Mesenteric fat pad (tissue), 1 donor: ENCODE measurements at places on chromosomes 7 and 10. TPM values are rescaled to one million over a fixed set of nuclear protein-coding genes. Genes with fewer than 3 reads are reported as not detected.

GRCh38 chr10:52818019-52818418, 45.4 kb upstream of the MBL2 start:
- no peak for DNase-seq

- DNase-seq = no peak
These were observed 49.7 kb upstream of the NRF1 start for GRCh38 chr7:129561677-129562359.

DNA sequence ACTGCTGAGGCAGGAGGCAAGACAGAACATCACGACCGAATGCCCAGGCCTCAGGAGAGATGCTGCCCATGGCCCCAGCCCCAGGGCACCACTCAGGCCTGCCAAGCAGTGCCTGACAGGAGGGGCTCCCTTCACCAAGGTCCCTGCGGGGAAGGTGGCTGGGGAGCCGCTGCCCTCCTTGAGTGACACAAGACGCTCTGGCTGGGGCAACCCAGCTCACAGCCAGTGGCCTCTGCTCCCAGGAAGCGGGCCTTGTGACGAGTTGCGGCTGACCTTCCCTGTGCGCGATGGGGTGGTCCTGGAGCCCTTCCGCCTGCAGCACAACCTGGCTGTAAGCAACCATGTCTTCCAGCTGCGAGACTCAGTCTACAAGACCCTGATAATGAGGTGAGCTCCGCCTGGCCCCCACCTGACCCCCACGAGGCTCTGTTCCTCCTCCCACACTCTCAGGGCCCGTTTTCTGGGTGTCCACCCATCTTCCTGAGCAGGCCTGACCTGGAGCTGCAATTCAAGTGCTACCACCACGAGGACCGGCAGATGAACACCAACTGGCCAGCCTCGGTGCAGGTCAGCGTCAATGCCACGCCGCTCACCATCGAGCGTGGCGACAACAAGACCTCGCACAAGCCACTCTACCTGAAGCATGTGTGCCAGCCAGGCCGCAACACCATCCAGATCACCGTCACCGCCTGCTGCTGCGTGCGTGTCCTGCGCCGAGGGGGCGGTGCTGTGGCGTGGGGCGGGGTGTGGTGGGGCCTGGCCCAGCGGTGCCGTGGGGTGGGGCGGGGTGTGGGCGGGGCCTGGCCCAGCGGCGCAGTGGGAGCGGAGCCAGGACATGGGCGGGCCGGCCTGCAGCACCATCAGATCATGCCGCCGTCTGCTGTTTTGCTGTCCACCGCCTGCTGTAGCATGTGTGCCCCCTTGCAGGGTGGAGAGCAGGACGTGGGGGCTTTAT, 12.8 kb downstream of the ZMIZ2 start:
- DNase-seq = no peak

DNA sequence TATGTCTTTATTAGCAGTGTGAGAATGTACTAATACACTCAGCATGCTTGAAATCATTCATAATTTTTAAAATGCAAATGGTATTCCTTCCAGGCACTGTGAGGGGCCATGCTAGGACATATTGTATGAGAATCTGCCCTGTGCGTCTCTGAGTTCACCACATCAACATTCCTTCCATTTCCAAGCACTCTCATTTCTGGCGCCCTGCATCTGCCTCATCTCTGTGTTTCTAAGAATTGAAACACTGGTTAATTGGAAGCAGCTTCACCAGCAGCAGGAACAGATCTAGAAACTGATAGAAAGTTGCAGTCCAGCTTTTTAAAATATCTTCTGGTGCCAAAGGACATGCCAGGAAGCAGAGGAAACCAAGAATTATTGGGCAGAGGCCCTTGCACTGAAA, 555.9 kb upstream of the DPP6 start:
- no peak for DNase-seq

DNA sequence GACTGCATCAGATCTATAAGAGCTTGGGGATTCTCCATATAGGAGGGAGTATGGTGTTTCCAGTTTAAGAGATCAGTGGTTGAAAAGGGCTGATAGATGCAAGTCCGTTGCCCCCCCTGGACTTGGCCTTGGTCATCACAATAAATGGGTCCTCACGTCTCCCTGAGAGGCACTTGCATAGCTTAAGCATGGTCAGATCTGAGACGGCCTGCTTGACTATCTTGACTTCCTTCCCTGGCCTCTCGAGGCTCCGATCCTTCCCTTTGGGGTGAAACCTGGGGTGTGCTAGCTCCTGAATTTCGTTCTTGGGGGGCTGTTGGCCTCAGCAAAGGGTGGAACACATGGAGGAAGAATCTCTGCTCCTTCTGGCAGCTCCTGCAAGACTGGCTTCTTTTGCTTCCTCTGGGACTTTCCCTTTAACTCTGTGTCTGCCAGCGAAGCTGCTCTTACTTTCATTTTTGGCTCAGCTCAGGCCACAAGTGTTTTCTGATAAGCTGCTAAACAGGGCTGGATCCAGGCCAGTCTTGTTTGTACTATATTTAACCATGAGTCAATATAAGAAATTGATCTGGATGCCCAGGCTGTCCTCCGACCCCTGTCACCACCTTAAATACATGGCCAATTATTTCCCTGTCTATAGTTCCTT, 11.2 kb upstream of the ZNF485 start:
- DNase-seq = no peak

Gene FEZF1
- total RNA-seq = not detected

Gene KLF14
- 2.9 TPM for total RNA-seq

Gene MRLN
- total RNA-seq = not detected
